ENCODE measurements at places on chromosomes 16 and 17.

GRCh38 chr17:42677921-42678781, 1.4 kb upstream of the PLEKHH3 start:
- DNase-seq = peak; percentile 97

DNA sequence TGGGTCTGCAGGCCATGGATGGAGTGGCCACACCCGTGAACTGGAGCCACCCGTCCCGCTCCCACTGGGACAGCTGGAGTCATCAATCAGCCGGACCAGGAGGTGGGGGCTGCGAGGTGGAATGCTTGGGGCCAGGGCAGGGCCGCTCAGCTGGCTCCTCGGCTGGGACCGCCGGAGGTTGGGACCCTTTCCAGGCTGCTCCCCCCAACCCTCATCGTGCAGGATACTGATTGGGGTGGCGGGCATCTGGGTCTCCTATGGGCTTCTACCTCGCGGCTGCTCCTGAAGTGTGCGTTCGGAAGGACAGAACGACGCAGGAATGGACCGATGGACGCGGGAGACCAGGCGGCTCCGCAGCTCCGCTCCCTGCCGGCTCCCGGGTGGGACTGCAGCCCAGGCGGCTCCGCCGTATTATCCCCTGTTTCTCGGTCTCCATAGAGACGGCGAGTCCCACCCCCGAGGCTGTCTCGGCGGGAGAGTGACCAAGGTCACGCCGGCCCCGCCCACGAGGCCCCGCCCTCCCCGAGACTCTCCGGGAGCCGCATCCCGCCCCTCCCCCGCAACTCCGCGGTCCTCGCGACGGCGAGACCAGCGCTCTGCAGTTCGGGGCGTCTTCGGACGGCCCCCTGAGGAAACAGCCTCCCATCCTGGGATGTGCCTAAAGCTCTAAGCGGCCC, at the start of gene TPPP3:
Gene TPPP3 (minus strand): TSS at position 388 of the 677 bp plus-strand sequence. CDS start 2,387 bp downstream, outside the sequence.
- peak; percentile 88 for DNase-seq

DNA sequence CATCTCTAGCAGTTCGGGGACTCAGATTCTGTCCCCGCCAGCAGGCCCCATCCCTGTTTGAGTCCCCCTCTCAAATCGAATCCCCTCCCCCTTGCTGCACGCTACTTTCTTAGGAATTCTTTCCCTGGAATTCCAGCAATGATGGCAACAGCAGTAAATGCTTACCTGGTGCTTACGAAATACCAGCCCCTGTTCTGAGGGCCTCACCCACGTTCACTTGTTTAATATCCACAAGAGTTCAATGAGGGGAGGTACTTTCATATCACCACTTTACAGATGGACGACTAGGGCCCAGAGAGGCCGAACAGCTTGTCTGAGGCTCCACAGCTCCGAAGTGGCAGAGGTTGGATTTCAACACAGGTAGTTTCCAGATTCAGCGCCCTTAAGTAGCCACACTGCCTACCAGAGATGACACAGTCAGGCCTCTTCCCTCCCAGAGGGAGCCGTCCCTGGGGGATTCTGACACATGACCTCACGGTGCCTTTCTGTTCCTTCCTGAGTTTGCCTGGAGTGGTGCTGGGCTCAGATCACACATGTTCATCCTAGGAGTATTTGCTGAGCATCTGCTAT, 120.7 kb upstream of the GSE1 start:
- DNase-seq = no peak

GRCh38 chr16:84331998-84332780, 36.1 kb upstream of the ATP2C2 start:
- peak; percentile 39 for DNase-seq

GRCh38 chr16:82319038-82319437, 149.0 kb upstream of the MPHOSPH6 start:
- no peak for DNase-seq

DNA sequence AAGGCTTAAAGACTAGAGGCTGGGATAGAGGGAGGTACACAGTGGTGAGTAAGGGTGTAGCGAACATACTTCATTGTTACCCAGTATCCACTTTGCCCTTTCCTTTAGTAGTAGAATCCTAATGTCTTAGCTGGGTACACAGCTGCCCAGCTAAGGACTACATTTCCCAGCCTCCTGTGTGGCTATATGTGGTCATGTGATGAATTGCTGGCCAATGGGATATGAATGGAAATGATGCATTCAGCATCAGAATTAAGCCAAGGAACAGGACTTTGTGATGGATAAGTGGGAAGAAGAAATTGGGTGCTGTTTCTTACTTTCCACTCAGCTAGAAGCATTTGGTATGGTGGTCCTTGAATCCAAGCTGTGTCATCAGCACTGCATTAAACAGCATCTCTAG, 55.9 kb downstream of the FOXL1 start:
- peak; percentile 54 for DNase-seq

DNA sequence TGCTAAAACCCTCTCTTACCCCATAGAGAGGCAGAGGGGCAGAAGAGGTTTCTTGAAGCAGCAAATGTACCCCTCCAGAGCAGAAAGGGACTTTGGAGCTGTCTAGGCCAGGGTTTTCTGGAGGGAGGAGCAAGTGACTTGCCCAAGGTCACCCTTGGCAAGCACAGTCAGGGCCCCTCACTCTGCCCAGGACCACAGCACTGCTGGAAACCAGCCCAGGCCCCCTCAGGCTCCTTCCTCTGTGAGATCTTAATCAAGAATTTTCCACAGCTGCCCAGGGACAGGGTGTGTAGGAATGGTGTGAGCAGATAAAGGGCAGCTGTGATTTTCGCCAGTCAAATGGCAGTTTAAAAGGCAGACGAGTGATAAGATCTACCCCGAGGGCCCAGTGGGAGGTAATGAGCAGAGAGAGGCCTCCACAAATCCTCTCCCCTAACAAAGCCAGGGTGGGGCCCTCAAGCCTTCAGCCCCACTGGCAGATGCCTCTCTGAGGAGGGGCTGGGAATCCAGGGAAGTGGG, 3.9 kb upstream of the SLC12A3 start:
- no peak for DNase-seq

GRCh38 chr17:61575352-61575975, 15.6 kb downstream of the NACA2 start:
- DNase-seq = peak; percentile 53

- no peak for DNase-seq
Observed at GRCh38 chr16:75919664-75920063, 193.4 kb upstream of the CPHXL start.

GRCh38 chr17:83092931-83093330, 13.5 kb downstream of the METRNL start:
- no peak for DNase-seq

GRCh38 chr17:1555651-1556471, 6.7 kb downstream of the PITPNA start:
- no peak for DNase-seq

DNA sequence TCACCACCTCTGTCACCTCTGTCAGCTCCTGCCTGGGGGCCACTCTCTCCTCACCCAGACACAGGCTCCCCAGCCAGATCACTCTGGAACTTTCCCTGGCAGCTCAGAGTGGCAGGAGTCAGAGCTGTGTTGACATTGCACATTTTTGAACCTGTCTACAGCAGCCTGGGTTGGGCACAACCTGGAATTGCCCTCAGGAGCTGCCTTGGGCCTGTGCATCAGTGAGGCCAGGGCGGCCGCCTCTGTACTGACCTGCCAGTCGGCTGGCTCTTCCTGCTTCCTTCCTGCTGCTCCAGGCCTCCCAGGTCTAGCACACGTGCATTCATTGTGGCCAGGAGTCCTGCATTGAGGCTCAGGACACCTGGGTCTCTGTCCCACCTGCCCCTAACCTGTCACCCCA, 14.2 kb upstream of the TMEM11 start:
- no peak for DNase-seq

GRCh38 chr17:78789663-78790181, 7.6 kb upstream of the CYTH1 start:
- DNase-seq = no peak

DNA sequence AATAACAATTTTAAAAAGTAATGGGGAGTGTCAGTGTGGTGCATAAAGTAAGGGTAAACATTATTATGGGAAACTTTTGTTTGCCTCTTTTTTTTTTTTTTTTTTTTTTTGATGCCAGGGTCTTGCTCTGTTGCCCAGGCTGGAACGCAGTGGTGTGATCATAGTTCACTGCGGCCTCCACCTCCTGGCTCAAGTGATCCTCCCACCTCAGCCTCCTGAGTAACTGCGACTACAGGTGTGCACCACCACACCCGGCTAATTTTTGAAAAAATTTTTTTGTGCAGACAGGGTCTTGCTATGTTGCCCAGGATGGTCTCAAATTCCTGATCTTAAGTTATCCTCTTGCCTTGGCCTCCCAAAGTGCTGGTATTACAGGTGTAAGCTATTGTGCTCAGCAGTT, 10.7 kb downstream of the TAOK1 start:
- DNase-seq = no peak

DNA sequence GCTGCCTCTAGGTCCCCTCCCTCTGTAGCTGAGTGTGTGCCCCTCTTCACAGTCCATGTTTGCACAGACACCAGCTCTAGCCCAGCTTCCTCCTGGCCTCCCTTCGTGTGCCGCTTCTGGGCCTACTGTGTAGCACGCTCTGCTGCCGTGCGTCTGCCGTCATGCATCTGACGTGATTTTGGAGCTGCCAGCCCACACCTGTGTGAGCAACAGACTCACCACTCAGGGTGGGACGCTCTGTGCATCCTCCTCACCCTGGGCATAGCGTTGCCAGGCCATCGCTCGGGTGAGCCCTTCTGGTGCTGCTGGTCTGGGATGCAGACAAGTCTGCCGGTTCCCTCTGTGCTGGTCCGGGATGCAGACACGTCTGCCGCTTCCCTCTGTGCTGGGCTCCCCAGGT, 39.4 kb upstream of the ZNF750 start:
- no peak for DNase-seq

DNA sequence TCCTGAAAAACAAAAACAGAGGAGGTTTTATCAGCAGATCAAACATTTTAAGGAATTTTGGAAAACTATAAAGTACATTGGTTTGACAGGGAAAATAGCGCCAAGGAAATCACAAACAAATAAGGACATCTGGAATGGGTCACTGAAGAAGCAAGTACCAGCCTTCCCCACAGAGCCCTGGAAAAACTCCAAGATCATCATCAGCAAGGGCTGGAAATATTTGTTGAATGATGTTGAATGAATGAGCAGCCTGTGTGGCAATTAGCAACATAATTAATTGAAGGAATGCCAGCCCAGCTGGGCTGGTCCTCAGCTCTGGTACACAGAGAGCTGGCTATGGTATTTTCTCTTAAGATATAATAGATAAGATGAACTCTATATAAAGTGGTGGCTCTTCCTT, 290.4 kb downstream of the HS3ST3A1 start:
- peak; percentile 13 for DNase-seq

GRCh38 chr16:47311738-47312505, 148.9 kb downstream of the ITFG1 start:
- peak; percentile 34 for DNase-seq

DNA sequence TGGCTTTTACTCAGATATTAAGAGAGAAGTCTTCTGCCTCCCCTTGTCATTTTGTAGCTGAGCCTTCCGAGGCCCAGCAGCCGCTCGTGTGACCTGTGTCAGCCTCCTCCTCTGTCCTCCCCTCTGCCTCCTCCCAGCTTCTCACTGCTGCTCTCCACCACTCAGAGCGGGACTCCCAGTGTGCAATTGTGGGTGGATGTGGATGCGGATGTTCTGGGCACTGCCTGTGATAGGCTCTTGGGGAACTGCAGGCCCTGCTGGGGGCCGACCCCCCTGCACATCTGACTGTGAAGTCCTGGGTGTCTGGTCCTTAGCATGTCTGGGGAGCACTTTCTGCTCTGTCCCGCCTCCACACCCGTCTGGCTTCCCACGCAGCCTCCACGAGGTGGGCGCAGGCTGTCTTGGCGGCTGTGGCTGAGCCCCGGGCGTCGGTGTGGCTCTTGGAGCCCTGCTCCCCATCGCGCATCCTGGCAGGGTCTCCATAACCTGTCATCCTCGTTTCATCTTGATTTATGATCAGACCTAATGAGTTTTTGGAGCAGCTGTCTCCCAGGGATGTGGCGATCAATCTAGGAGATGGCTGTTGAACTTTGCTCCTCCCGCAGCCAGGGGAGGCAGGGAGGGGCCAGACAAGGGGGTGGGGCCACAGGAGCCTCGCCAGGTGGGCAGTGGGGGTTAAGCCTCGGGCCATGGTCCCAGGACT, 28.1 kb downstream of the GRIN2C start:
- no peak for DNase-seq

- peak; percentile 28 for DNase-seq
Observed at GRCh38 chr17:77957235-77957856, 1.2 kb upstream of the TNRC6C start.

- DNase-seq = no peak
Observed at GRCh38 chr17:78458736-78459335, 80.4 kb downstream of the PGS1 start.

DNA sequence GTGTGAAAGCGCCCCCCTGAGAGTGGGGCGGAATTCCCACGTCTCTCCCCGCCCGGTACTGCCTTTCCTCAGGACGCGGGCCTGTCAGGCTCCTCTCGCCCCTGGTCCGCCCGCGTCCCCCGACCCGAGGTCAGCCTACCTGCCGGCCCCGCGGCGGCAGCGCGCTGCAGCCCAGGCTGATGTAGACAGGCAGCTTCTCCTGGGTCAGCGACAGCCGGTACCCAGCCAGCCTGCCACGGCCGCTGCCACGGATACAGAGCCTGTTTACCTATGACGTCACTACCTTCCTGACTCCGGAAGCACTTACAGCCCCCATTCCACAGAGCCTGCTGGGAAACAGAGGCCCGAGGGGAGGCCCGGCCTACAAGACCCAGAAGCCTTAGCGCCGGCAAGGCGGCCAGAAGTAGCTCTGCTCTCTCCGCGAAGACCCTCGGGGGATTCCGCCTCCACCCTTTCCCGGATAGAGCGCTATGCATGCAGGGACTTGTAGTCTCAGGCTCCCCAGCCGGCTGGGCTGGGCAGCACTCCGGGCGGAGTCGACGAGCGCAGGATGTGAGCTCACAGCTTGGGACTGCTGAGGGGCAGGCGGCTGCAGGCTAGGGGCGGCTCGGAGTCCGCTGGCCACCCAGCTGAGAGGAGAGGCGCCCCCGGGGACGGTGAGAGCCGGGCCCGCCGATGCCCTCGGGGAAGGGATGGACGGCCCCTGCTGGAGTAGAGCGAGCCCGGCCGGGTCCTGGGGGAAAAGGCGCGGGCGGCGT, at the start of the genes IFT20 and TNFAIP1:
Gene IFT20 (minus strand): TSS at position 272 of the 758 bp plus-strand sequence. CDS start 3,487 bp downstream, outside the sequence.
Gene TNFAIP1 (plus strand): TSS at position 561 of the 758 bp plus-strand sequence. CDS start 3,761 bp downstream, outside the sequence.
- peak; percentile 100 for DNase-seq

DNA sequence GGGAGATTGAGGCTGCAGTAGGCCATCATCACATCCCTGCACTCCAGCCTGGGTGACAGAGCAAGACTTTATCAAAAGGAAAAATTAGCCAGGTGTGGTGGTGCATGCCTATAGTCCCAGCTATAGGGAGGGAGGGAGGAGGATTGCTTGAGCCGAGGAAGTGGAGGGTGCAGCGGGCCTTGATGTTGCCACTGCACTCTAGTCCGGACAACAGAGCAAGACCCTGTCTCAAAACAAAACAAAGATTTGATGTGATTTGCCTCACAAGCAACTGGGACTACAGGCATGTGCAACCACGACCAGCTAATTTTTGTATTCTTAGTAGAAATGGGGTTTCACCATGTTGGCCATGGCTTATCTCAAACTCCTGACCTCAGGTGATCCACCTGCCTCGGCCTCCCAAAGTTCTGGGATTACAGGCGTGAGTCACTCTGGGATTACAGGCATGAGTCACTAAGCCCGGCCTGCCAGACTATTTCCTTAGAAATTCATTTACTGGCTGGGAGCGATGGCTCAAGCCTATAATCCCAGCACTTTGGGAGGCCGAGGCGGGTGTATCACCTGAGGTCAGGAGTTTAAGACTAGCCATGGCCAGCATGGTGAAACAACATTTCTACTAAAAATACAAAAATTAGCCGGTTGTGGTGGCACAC, 11.5 kb downstream of the UBE2G1 start:
- DNase-seq = peak; percentile 33

GRCh38 chr17:8300627-8301242, 5.5 kb upstream of the SLC25A35 start:
- peak; percentile 79 for DNase-seq

Data from ELR (cell line).